ENCODE measurements at places on chromosomes 7 and 10.

GRCh38 chr7:43516581-43517342, 66.1 kb upstream of the STK17A start:
- DNase-seq: peak; percentile 10

DNA sequence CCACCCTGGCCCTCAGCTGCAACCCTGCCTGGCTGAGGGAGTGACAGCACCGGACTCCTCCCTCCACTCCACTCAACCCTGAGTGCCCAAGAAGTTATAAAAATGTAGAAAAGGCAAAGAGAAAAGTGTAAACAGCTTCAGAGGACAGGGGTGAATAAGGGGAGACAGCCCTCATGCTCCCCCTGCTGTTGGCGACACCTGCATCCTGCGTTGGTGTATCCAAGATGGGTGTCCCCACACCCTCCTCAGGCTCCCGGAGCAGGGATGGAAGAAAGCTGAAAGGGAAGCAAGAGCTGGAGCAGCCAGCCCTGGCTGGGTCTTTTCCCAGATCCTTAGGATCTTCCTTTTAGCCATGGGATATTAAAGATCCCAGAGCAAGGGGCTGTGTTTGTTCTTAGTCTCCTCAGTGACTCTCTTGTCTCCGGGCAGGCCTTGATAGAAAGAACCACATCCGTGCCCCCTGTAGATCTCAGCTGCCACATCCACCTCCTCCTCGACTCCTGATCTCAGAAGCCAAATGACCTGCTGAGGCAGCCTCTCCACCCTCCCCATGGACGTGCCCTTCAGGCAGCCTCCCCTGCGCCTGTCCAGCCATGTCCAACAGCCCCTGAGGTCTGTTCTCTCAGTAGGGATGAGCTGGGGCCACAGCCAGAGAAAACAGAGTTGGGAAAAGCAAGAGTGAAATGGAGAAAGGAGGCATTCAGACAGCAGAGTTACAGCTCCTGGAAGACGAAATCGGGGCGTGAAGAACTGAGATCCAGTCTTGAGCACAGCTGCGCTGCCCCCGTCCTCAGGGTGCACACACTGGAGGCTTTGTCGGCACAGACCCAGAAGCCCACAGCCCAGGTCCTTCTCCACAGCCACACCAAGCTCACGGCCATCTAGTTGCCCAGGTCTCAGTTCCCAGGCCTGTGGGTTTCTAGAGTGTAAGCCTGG, 6.8 kb downstream of the FAM131B start:
- DNase-seq: no peak

GRCh38 chr10:124138195-124138882, 44.9 kb upstream of the CHST15 start:
- DNase-seq: peak; percentile 77

DNA sequence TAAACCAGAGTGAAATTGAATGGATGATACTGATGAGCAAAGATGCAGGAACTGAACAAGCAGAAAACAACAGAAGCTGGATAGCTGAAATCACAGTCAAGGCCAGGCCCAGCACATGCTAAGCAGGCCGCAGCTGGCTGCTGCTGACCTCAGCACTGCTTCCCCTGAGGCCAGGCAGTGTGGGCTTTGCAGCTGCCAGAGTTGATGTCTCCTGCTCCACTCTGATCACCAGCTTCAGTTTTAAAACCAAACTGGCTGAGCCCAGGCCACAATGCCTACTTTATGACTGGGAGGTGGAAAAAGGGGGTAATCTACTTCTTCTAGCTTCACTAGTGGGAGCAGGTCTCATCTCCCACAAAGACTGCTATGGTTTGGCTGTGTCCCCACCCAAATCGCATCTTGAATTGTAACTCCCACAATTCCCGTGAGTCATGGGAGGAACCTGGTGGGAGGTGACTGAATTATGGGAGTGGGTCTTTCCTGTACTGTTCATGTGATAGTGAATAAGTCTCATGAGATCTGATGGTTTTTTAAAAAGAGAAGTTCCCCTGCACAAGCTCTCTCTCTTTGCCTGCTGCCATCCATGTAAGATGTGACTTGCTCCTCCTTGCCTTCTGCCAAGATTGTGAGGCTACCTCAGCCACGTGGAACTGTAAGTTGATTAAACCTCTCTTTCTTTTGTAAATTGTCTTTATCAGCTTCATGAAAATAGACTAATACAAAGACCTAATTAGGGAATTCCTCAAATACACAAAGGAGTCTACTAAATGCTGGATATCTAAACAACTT, 136.4 kb upstream of the ITGB1 start:
- DNase-seq: no peak

DNA sequence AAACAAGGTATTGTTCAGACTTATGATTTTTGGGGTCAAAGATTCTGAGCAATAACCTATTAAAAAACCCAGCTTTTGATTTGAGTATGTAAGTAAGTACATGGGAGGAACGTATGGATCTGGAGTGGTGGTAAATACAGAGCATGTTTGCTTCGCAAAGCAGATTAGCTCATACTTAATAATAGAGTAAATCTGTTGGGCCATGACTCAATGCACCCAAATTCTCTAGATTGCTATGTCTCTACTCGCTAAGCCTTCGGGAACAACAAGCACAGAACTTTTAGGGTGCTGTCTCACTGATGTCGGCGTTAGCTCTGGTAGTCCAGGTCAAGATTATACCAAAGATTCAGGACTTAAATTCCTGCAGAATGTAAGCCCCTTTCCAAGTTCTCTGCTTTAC, 807 bp upstream of the MINPP1 start:
- peak; percentile 64 for DNase-seq

- DNase-seq: peak; percentile 83
Observed at GRCh38 chr7:69002416-69002815, 595.9 kb upstream of the AUTS2 start.

GRCh38 chr10:99765672-99766301, 16.7 kb upstream of the ABCC2 start:
- no peak for DNase-seq

GRCh38 chr10:78974617-78975317, 94.0 kb upstream of the ZMIZ1 start:
- DNase-seq: peak; percentile 94

DNA sequence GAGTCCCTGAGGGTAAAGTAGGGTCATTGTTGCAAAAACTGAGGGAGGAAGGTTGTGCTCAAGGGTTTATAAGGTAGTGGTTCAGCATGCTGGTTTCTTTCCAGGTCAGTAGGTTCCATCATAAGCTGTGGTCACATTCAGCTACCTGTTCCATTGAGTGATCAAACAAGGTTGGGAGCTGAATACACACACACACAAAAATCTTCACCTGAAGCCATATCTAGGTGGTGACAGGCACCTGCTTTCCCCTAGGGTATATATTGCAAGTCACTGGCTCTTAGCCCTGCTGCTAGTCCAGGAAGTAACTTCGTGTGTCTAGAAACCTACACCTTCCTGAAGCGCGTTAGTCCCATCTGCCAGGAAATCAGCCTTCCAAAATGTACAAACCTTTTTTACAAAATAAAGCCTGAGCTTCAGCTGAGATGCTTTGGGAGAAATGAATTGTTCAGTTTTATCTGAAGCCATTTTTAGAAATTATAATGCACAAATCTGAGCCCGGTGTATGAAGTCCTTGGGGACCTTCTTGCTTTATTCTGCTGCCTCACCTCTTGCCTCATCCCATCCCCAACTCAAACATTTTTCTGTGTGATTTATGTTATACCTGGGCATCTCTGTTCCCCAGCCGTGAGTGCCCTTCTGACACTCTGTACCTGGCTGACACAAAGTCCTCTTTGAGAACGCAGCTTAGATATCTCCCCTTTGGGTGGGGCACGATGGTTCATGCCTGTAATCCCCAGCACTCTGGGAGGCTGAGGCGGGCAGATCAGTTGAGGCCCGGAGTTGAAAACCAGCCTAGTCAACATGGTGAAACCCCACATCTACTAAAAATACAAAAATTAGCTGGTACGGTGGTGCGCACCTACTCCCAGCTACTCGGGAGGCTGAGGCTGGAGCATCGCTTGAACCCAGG, 10.6 kb upstream of the LAMTOR4 start:
- DNase-seq: no peak

GRCh38 chr7:120743128-120743527, 114.8 kb downstream of the TSPAN12 start:
- DNase-seq: no peak
